ENCODE measurements at places on chromosomes 3 and 15.

- DNase-seq = no peak
These were observed 4.9 kb downstream of the CADPS start for GRCh38 chr3:62870321-62870720.

DNA sequence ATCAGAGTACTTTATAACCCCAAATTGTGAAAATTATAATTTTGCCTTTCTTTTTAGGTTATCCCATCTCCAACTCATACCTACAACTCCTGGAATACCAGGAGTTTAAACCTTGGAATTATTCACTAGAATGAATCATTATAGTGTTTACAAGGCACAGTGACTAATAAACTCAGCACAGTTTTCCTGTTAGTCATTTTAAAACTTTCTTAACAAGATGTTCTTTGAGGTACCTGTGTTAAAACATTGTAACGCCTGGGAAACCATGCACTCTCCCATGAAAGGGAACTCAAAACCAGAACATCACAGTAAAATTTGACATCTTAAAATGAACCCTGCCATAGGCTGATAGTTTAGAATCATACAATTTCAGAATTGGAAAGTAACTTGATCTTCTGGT is 132.4 kb upstream of the OSTN start:
- no peak for DNase-seq

- DNase-seq = no peak
These were observed 41.9 kb upstream of the PRR20G start for GRCh38 chr3:127329631-127330285.

DNA sequence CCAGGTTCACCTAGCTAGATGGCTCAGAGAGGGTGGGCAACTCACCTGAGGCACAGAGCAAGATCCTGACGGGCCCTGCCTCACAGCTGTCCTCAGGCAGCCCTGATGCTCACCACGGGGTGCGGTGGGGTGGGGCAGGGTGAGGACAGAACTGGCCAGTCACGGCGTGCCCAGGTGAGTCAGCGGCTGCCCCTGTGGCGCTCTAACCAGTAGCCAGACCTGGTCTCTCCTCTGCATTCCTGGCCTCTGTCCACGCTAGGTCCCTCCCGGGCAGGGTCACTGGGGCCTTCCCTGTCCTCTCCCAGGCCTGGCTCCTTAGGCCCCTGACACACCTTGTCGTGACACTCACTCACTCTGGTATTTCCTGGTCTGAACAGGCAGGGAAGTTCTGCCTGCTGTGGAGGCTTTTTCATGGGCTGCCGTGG is 901 bp downstream of the ALS2CL start:
- DNase-seq = no peak

- DNase-seq = no peak
These were observed 153.8 kb downstream of the EBLN2 start for GRCh38 chr3:73215281-73215680.

- DNase-seq = no peak
These were observed 11.2 kb upstream of the CXCR6 start for GRCh38 chr3:45932112-45932511.

- no peak for DNase-seq
These were observed 200.3 kb upstream of the SUCLG2 start for GRCh38 chr3:67854663-67855062.

GRCh38 chr15:29736012-29736743 is 86.1 kb downstream of the TJP1 start:
- no peak for DNase-seq

- DNase-seq = no peak
These were observed 36.0 kb downstream of the LEO1 start for GRCh38 chr15:51935466-51936104.

DNA sequence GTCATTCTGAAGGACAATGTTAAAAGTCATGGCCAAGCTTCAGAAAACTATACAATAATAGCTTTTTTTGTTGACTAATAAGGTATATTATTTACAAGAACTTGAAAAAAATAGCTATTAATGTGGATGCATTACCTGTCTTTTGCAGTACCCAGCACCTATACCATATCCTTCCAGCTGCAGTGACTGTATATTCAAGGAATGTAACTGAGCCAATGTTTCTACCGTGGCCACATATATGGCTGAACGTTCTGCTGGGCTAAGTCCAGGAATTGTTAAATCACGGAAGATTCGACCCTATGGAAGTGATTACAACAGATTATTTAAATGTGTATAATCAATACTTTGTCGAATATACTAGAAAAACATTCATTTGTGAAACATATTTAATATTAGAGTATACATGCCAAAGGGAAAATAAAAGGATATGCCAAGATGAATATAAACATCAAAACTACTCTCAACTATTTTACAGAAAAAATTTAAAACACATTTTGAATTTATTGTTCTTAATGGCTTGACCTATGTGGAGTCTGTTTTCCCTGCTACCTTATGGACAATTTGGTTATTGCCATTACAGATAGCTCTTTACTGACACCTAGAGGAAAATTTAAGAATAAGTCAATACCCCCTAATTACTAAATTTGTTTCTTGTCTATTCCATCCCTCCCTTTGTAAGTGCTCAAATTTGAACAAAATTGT is 17.6 kb downstream of the ACAD11 start:
- DNase-seq = no peak

- no peak for DNase-seq
These were observed 894.0 kb downstream of the NTRK3 start for GRCh38 chr15:87362531-87362930.

GRCh38 chr3:16085884-16086608 is 88.4 kb upstream of the GALNT15 start:
- no peak for DNase-seq

DNA sequence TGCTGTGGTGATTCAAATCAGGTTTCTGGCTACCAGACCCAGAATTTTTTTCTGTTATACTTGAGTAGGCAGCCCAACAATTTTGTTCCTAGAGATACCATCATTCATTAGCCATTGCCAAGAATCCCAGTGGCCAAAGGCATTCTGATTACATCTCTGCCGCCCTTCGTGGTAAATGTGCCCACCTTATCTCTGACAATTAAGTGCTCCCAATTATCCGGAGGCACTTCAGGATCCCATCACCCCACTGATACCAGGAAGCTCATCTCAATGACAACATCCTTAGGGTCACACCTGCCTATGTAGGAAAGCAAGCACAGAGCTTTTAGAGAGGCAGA is 43.2 kb upstream of the RPL35A start:
- DNase-seq = no peak

GRCh38 chr15:72827226-72827625 is 43.7 kb upstream of the ADPGK start:
- DNase-seq = no peak

DNA sequence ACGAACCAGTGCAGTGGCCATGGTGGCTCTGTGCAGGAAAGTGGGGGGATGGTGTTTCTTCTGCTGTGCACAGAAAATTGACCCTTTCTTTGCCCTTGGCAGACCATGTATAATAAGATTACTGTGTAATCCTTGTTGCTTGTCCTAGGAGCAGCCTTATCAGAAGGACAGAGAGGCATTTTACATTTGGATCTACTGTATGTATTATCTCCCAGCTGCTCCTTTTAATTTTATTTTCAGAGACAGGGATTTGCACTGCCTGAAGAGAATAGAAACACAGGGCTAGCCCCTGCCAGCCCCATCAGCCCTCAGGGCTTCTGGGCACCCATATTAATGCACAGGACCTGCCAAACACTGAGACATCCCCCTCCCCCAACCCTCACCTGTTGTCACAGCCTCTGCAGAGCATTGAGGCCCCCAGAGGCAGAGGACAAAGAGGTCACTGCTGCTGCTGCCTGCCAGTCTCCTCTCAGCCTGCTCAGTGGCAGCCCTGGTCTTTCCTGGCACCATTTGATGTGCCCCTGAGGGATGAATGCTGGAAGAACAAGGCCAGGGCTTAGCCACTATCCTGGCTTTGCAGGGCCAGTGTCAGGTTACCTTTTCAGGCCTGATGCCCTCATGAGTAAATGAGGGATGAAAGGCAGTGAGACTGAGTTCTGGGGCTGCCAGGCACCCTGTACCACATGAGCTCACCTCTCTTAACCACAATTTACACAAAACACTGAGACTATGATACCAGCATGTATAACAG is 533.4 kb downstream of the NTRK3 start:
- no peak for DNase-seq

DNA sequence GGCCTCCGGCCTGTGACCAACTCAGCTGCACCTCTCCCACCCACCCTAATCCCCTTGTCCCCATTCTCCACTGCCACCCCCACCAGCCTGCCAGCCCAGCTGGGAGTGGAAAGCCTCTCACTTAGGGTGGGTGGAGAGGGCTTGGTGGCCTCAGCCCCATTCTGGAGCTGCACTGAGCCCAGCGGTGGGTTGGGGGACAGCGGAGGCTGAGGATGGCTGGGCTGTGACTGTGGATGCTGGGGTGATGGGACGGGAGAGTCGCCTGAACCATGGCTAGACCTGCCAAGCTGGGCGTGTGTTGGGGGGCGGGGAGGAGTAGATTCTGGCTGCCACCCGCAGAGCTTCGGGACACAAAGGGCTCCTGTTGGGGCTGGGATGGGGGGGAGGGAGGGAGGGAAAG is 1.8 kb downstream of the CLCN2 start:
- no peak for DNase-seq

GRCh38 chr15:67790610-67791319 is 34.5 kb upstream of the SKOR1 start:
- DNase-seq = no peak

Data from stimulated activated CD4-positive, alpha-beta T cell treated with anti-CD3 and anti-CD28 coated beads, Interleukin-1b, Interleukin-23, amount 100 ng/mL, for 4 hours (primary cell).